ENCODE measurements at places on chromosomes 3 and 15.

- H3K27ac ChIP-seq: no peak overlapping the region
- no peak overlapping the region for H3K4me3 ChIP-seq
- H3K4me1 ChIP-seq: peaks cover 14% of the 10 kb centered on the region
- ATAC-seq: no peak
Observed at GRCh38 chr15:92877416-92877815, 22.7 kb upstream of the CHD2 start.

- H3K36me3 ChIP-seq: no peaks in the 10 kb centered on the region
- H3K27me3 ChIP-seq: peaks cover 11% of the 10 kb centered on the region
- peaks cover 5% of the 10 kb centered on the region for H3K4me1 ChIP-seq
Observed at GRCh38 chr3:72159487-72159886, 374.5 kb upstream of the PROK2 start.

DNA sequence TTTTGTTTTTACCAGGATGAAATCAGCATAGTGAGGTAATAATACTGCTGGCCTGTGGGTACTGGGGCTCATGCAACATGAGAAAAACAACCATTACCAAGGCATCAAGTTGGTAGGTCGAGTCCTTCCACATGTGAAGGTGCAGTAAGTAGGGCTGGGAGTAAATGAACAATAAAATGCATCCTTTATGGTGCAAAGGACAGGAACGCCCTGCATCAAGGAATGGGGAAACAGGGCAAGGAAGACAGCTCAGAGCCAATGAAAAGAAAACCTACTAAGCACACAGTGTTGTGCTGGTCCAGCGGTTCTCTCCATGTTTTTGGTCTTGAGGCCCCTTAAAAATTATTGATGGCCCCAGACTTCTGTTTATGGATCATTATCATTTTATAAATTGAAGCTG, 168.5 kb upstream of the TPM1 start:
- H3K4me1 ChIP-seq: no peaks in the 10 kb centered on the region
- no peak for ATAC-seq
- H3K4me3 ChIP-seq: no peak overlapping the region
- peaks cover 14% of the 10 kb centered on the region for H3K27me3 ChIP-seq
- no peaks in the 10 kb centered on the region for H3K36me3 ChIP-seq

- H3K4me1 ChIP-seq: no peaks in the 10 kb centered on the region
- H3K36me3 ChIP-seq: no peaks in the 10 kb centered on the region
- peaks cover 26% of the 10 kb centered on the region for H3K27me3 ChIP-seq
- no peak overlapping the region for H3K4me3 ChIP-seq
- ATAC-seq: no peak
Observed at GRCh38 chr3:39471652-39472051, 4.2 kb downstream of the MOBP start.

DNA sequence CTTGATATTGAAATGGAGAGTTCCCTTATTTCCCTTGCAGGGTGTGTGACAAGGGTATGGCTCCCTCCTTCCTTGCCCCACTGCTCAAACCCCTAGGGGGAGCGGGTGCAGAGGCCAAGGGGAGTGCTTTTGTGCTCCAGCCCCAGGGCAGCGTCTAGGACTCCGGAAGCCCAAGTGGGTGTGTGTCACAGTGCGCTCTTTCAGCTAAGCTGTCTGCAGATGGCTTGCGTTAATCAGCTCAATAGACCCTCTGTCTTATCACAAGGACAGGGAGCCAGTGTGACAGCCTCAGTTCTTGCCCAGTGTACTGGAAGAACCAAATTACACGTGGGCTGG, 523.6 kb upstream of the LMCD1 start:
- no peaks in the 10 kb centered on the region for H3K4me1 ChIP-seq
- H3K27me3 ChIP-seq: no peaks in the 10 kb centered on the region
- H3K36me3 ChIP-seq: no peaks in the 10 kb centered on the region
- no peak overlapping the region for H3K4me3 ChIP-seq
- H3K27ac ChIP-seq: no peak overlapping the region
- ATAC-seq: no peak

GRCh38 chr15:39692356-39693327, 90.0 kb downstream of the FSIP1 start:
- peaks cover 5% of the 10 kb centered on the region for H3K27me3 ChIP-seq
- no peaks in the 10 kb centered on the region for H3K4me1 ChIP-seq
- no peaks in the 10 kb centered on the region for H3K36me3 ChIP-seq
- no peak overlapping the region for H3K27ac ChIP-seq

- no peaks in the 10 kb centered on the region for H3K4me1 ChIP-seq
- no peak overlapping the region for H3K4me3 ChIP-seq
- ATAC-seq: no peak
- peaks cover 8% of the 10 kb centered on the region for H3K36me3 ChIP-seq
- H3K27ac ChIP-seq: no peak overlapping the region
Observed at GRCh38 chr3:39423436-39423970, 17.0 kb downstream of the RPSA start.

- H3K36me3 ChIP-seq: no peaks in the 10 kb centered on the region
- no peak for ATAC-seq
- no peak overlapping the region for H3K4me3 ChIP-seq
- peaks cover 5% of the 10 kb centered on the region for H3K4me1 ChIP-seq
- no peaks in the 10 kb centered on the region for H3K27me3 ChIP-seq
- no peak overlapping the region for H3K27ac ChIP-seq
Observed at GRCh38 chr15:101012326-101013200, 93.4 kb downstream of the LRRK1 start.

All from activated T-helper 17 cell treated with anti-CD3 and anti-CD28 coated beads, Interleukin-2, amount 50 U/mL, for 72 hours (primary cell).